ENCODE measurements at places on chromosomes 6 and 20.

GRCh38 chr6:55511122-55511800 is 67.7 kb downstream of the HMGCLL1 start:
- DNase-seq, result no peak

- DNase-seq, result no peak
Observed at GRCh38 chr6:114100215-114100994, 129.5 kb upstream of the HDAC2 start.

DNA sequence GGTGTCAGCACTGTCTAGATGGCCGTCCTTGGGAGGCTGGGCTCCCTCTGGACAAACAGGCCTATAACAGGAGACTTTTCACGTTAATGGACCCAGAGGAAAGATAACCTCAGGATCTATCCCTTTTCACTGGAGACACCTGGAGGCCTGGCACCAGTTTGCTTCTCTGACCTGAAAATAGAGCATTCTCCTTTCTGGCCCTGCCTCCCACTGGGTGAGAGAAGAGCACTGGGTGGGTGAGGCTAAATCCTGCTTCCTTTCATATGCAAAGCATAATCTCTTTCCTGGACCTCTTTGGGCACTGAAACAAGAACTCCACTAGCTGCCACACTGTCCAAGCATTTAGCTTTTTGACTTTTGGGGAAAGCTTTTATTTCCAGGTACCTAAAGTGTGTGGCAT is 78.3 kb downstream of the FOXO3 start:
- no peak for DNase-seq

- no peak for DNase-seq
Observed at GRCh38 chr6:138538390-138539031, 39.2 kb upstream of the NHSL1 start.

- DNase-seq, result no peak
Observed at GRCh38 chr20:38255393-38255792, 5.1 kb downstream of the KIAA1755 start.

- no peak for DNase-seq
Observed at GRCh38 chr6:31162463-31163165, 4.2 kb downstream of the TCF19 start.

DNA sequence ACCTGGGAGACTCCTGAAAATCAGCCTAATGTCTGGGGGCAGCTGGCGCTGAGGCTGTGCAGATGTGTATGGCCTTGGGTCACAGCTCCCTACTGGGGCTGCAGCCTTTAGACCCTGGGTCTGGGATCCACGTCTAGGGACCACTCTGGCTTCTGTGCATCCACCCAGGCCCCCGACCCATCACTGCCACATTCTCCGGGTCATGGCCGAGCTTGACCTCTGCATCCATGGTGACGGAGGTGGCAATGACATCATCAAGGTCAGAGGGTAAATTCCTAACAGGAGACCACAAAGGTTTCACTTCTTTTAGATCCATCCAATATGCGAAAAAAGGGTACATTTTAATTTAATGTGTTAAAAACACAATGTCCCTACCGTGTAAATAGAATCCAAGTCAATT is 14.5 kb upstream of the PCMTD2 start:
- no peak for DNase-seq

DNA sequence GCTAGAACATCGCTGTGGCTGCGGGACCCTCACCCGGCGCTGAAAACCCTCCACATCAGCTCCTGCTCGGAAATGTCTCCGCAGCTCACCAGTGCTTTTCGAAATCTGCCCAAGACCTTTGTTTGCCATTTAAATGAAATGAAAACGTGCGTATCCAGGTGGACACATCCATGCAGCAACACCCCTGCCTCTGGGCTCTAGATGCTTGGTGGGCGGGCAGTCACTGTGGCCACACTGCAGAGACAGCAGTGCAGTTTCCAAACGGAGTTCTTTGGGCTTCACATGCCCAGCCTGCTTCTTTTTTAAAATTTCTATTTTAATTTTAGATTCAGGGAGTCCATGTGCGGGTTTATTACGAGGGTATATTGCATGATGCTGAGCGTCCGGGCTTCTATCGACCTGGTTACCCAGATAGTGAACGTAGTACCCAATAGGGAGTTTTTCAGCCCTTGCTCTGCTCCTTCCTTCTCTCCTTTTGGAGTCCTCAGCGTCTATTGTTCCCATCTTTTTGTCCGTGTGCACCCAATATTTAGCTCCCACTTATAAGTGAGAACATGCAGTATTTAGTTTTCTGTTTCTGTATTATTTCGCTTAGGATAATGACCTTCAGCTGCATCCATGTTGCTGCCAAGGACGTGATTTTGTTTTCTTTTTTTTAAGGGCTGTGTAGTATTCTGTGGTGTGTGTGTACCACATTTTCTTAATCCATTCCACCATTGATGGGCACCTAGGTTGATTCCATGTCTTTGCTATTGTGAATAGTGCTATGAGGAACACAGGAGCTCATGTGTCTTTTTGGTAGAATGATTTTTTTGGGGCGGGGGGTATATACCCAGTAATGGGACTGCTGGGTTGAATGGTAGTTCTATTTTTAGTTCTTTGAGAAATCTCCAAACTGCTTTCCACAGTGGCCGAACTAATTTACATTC is 4.8 kb upstream of the TUBB2B start:
- no peak for DNase-seq

DNA sequence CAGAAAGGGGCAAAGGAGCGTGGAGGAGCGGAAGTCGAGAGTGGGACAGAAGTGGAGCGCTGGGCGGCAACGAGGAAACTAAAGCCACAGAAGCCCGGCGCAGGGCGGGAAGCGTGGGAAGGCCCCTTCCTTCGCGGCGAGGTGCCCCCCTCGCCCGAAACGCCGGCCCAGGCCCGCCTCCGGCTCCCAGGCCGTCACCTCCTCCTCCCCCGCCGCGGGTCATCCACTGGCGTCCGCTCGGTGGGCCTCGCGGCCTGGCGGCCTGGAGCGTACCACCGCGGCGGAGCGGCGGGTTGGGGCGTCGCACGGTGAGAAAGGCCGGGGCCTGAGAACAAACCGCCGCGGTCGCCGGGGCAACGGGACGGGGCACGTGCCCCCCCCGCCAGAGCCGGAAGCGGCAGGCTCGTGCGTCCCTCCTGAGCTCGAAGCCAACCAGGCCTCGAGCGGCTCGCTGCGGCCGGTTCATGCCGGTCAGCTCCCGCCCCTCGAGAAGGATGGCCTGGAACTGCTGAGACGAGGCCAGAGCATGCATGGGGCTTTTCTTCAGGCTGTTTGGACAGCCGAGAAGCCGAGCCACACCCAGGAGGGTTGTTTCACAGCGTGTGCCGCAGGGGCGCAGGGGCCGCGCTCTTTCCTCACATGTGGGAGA is at the start of gene TCP11:
TSS of gene TCP11 (minus strand) at position 333 of the 649 bp plus-strand sequence. CDS start 469 bp downstream, outside the sequence.
- no peak for DNase-seq

DNA sequence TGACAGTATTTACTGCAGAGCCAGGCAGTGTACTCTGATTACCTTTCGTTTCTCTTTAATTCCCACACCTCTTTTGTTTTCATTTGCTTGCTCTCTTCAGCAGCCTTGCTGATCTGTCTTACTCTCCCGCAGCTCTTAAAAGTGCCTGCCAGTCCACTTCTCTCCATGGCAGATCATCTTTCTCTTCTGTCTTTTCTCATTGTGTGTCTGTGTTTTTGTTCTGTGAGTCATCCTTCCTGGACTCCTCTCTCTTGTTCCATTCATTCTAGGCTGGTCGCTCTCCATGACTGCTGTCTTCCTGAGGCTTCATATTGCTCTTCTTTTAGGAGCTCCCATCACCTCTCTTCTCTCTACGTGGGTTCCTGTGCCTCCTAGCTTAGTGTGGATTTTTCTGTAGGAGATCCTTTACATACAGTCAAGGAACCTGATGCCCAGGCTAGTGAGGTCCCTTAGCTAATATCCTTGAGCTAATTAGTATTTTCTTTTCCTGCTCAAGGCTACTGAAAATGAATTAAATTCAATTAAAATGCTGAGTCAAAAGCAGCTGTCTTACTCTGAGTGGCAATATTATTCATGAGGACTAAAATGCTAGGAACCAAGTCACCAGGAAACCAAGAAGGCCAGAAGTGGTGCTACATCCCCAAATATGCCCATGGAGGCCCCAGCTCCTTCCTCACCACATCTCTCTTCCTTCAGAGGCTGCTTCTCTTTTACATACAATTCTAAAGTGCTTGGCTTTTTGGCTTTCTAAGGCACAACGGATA is 86.1 kb downstream of the SLX4IP start:
- no peak for DNase-seq

DNA sequence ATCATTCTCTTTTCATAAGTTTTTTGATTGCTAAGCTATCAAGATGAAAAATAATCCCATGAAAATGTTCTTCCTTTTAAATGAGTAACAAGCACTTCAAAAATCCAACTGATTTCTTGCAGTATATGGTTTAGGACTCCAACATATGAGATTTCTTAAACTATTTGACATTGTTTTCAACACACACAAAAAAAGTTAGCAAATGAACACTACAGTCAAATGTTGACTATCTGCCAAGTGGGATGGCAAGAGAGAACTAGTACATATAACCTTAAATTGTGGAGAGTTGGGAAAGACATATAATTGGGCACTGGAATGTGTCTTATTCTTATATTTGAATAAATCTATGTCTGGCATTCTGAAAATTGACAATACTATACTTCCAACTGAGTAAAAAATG is 15.6 kb downstream of the COL21A1 start:
- DNase-seq, result no peak

- no peak for DNase-seq
Observed at GRCh38 chr6:160337991-160338390, 10.2 kb upstream of the SLC22A3 start.

GRCh38 chr6:126195625-126196236 is 144.2 kb upstream of the CENPW start:
- DNase-seq, result no peak

- DNase-seq, result no peak
Observed at GRCh38 chr6:126672649-126673048, 332.7 kb downstream of the CENPW start.

- no peak for DNase-seq
Observed at GRCh38 chr6:4129446-4129845, 5.9 kb downstream of the ECI2 start.

- DNase-seq, result no peak
Observed at GRCh38 chr6:146135167-146135566, 106.3 kb downstream of the GRM1 start.

GRCh38 chr6:158850807-158851115 is 31.6 kb upstream of the EZR start:
- no peak for DNase-seq
